ENCODE measurements at places on chromosomes 7 and 10.

GRCh38 chr7:28163949-28164348 is 16.6 kb downstream of the JAZF1 start:
- DNase-seq = no peak

- no peak for DNase-seq
Observed at GRCh38 chr7:117010375-117011133, 57.3 kb downstream of the ST7 start.

- no peak for DNase-seq
Observed at GRCh38 chr7:38373155-38373554, 99.7 kb upstream of the TARP start.

- no peak for DNase-seq
Observed at GRCh38 chr10:1054684-1055083, 1.5 kb upstream of the WDR37 start.

GRCh38 chr10:124222988-124223710 is 129.8 kb upstream of the CHST15 start:
- DNase-seq = no peak

- DNase-seq = no peak
Observed at GRCh38 chr10:116306847-116307246, 17.4 kb upstream of the CCDC172 start.

DNA sequence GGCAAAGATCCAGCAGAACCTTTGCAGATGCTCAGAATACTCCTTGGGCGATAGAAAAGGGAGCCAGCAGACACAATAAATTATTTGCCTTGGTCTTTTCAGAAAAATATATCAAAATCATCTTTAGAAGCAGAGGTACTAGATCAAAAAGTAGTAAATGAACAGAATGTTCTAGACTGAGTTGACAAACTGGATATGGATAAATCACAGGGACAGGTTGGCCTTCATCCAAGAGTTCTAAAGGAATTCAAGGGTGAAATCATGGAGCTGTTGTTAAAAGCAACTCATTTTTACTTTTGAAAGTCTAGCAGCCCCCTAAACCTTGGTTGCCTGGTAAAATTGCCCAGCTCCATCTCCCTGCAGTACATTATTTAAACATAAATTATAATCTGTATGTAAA is 99.1 kb downstream of the PLCE1 start:
- no peak for DNase-seq

GRCh38 chr10:132942101-132943057 is at the start of gene CFAP46:
CFAP46 (minus strand) TSS chr10:132942570; CDS start chr10:132942484, 86 bp downstream.
- DNase-seq = no peak

DNA sequence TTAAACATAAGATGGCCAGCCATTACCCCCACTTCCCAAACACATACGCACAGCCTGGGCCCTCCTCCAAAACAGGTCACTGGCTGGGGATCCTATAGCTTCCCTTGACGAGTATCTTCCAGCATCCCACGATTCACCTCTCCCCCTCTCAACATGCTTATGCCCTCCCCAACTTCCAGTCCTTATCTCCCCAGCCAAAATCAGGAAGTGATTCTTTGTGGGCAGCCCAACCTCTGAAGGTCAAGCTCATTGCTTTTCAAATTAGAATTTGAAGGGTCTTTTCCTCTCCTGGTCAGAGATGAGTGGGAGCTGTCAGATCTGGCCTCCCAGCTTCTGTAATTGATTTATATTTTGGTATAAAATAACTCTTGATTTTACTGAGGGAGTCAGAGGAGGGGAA is 133.6 kb downstream of the ATXN7L1 start:
- DNase-seq = no peak

- no peak for DNase-seq
Observed at GRCh38 chr7:70706204-70706603, 425.7 kb upstream of the GALNT17 start.

GRCh38 chr7:131186816-131187215 is 140.9 kb upstream of the MKLN1 start:
- no peak for DNase-seq

- DNase-seq = no peak
Observed at GRCh38 chr7:6442114-6442513, 5.6 kb downstream of the DAGLB start.

- DNase-seq = no peak
Observed at GRCh38 chr7:138328215-138328614, 131.8 kb upstream of the TRIM24 start.

DNA sequence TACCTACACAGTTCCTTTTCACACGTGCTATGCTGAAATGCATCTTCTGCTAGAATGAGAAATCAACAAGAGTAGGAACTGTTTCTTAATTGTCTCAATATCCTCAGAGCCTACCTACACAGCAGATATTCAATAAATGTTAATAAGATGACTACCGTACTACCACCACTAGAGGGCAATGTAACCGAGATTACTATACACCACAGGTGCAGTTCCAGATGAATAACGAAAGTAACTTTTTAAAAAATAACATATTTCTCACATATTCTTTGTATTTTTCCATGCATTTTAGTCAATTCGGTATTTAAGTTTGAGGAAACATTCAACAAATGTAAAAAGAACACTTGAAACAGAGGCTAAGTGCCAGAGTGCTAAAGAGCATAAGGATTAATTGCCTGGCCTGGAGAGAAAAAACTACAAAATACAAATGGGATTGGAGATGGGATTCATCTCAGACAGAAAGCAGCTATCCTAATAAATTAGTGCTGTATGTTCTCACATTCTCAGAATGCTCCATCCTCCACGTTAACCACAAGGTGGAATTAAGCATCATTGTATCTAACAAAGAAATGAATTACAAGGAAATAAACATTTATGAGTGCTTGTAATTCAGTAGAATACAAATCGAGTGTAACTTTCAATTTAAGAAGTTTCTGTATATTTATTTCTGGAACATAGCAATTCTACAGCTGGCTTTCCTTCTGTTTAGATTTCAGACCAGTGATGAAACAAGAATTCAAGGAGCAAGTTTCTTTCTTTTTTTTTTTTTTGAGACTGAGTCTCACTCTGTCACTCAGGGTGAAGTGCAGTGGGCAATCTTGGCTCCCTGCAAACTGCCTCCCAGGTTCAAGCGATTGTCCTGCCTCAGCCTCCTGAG is 20.3 kb upstream of the HECTD2 start:
- peak; percentile 76 for DNase-seq

DNA sequence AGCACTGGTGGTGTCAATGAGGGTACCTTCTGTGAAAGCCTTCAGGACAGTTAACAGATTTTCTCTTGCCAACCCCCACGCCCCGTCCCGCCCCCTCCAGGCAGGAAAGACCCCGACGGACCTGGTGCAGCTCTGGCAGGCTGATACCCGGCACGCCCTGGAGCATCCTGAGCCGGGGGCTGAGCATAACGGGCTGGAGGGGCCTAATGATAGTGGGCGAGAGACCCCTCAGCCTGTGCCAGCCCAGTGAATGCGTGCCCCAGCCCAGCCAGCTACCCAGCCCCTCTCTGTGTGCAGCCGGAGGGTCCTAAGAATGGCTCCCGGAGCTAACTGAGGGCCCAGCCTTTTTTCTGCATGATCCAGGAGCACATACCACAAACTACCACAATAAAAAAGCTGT is 713 bp upstream of the HOGA1 start:
- DNase-seq = no peak

DNA sequence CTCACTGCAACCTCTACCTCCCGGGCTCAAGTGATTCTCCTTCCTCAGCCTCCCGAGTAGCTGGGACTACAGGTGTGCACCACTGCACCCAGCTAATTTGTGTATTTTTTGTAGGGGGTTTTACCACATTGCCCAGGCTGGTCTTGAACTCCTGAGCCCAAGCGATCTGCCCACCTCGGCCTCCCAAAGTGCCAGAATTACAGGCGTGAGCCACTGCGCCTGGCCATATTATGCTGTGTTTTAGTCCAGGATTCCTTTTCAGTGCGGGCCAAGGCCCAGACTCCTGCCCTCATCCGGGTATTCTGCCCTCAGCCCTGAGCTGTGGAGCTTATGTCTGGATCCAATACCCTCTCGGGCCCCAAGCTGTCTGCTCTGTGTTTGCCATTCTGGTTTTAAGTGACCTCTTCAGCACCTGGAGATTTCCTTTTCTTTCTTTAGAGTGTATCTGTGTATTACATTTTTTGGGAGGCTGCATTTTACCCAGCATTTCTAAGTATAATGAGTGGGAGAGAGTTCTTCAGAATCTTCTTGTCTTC is 114.9 kb downstream of the BUB3 start:
- DNase-seq = no peak

GRCh38 chr7:14201353-14201752 is 211.9 kb upstream of the ETV1 start:
- no peak for DNase-seq

GRCh38 chr10:11335167-11335652 is 276.2 kb downstream of the USP6NL start:
- no peak for DNase-seq

DNA sequence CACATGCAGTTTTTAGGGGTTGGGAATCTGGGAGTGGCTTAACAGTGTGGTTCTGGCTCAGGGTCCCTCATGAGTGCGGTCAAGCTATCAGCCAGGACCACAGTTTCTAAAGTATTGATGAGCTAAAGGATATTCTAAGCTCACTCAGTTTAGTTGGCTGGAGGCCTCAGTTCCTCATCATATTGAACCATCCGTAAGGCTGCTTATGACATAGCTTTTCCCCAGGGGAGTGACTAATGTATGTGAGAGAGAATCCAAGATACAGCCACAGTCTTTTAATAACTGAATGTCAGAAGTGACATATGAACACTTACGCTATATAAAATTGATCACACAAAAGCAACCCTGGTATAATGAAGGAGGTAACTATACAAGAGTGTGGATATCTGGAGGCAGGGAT is 245.3 kb downstream of the POLR1F start:
- DNase-seq = no peak

DNA sequence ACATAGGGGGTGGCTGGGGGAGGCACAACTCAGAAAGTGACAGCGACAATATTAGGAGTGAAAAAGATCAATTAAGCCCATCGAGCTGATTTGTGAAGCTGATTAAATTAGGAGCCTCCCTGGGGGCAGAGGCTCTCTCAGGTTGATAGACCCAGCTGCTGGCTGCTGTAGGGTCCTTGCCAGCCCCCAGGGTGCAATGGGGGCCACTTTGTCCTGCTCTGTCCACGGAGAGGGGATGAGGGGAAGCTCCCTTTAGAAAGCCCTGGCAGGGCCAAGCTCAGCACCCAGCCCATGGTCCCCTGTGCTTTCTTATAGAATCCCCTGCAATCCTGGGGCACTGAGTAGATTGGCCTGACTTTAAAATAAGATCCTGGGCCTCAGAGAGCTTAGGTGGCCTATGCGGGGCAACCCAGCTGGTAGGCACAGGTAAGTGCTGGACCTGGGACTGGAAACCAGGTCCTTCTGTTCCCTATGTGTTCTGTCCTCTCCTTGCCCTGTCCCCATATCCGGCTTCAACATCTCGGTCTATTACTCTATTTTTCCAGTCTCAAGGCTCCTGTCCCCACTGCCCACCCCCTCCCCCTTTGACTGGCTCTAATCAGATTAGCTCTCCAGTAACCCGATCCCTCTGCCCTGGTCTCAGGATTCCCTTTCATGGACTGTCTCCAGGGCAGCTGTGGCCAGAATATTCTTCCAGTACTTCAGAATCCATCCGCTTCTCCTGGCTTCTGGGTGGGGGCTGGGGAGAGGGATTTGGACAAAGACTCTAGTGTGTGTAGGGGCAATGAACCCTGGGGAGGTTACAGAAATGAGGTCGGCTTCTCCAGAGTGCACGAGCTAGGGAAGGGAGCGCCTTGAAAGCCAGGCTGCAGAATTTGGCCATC is 259.6 kb downstream of the RPS24 start:
- no peak for DNase-seq

GRCh38 chr10:129462257-129462795 is 4.7 kb upstream of the MGMT start:
- no peak for DNase-seq

DNA sequence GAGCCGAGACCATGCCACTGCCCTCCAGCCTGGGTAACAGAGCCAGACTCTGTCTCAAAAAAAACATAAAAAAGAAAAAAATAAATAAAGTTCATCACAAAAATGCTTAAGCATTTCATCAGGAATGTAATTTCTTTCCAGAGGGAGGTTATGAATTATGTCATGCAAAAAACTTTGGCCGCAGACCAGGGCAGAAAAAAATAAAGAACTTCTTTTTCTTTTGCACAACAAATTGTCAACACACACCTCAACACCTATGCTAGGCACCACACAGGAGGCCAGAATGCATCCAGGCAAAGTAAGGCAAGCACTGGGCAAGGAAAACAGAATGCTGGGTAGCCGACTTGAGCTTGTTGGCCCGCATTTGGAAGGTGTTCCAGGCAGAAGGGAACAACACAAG is 3.9 kb downstream of the C10orf62 start:
- DNase-seq = no peak

GRCh38 chr10:112352044-112352443 is 21.9 kb upstream of the ACSL5 start:
- DNase-seq = no peak

- peak; percentile 50 for DNase-seq
Observed at GRCh38 chr10:52215745-52216361, 98.2 kb upstream of the DKK1 start.

All from CD4-positive, alpha-beta T cell treated with Interleukin-15 for 4 hours (primary cell).